Thoracic aorta endothelial cell (primary cell): ENCODE measurements at places on chromosomes 11 and 22. TPM values are rescaled to one million over a fixed set of nuclear protein-coding genes. Genes with fewer than 3 reads are reported as not detected.

The CARD16 gene
- total RNA-seq, result 23.5 and 29.5 TPM in 2 replicates

The OR5P2 gene
- not detected in 2 replicates for total RNA-seq

The TEX54 gene
- not detected in 2 replicates for total RNA-seq

The FAT3 gene
- total RNA-seq, result not detected in 2 replicates

The ACER3 gene
- 25.9 and 44.3 TPM in 2 replicates for total RNA-seq

The PDE3B gene
- total RNA-seq, result 7.4 and 10.4 TPM in 2 replicates

The RRM1 gene
- total RNA-seq, result 183 and 200 TPM in 2 replicates

The NPTXR gene
- 0.29 and 1.3 TPM in 2 replicates for total RNA-seq

The VPREB1 gene
- not detected in 2 replicates for total RNA-seq

The FANCF gene
- 11.4 and 15.9 TPM in 2 replicates for total RNA-seq

The TH gene
- total RNA-seq, result not detected in 2 replicates

The HTR3A gene
- not detected in 2 replicates for total RNA-seq

The LINC01488 gene
- not detected in 2 replicates for total RNA-seq

The HSPB2 gene
- total RNA-seq, result not detected in 2 replicates

The ACR gene
- total RNA-seq, result 0.80 and 0.93 TPM in 2 replicates

The FDX1 gene
- 11.6 and 12.8 TPM in 2 replicates for total RNA-seq

The SCGB2A2 gene
- total RNA-seq, result not detected in 2 replicates

The HMOX1 gene
- total RNA-seq, result 91.4 and 96.1 TPM in 2 replicates

The GAL3ST1 gene
- total RNA-seq, result not detected in 2 replicates

The OR52N4 gene
- not detected in 2 replicates for total RNA-seq

The BAIAP2L2 gene
- 0.22 and 0.40 TPM in 2 replicates for total RNA-seq

The PGA3 gene
- total RNA-seq, result not detected in 2 replicates

The TPBGL gene
- total RNA-seq, result 0.07 TPM in 1 of 2 replicates, not detected in the other

The SCARF2 gene
- total RNA-seq, result 13.8 and 20.9 TPM in 2 replicates

The TRIM49 gene
- total RNA-seq, result not detected in 2 replicates

The USP28 gene
- total RNA-seq, result 45.7 and 61.3 TPM in 2 replicates

The RAPSN gene
- 0.07 and 0.13 TPM in 2 replicates for total RNA-seq

The CDON gene
- total RNA-seq, result 3.6 TPM in 2 replicates

The C1QTNF5 gene
- 43.1 and 51.7 TPM in 2 replicates for total RNA-seq

The GP1BB gene
- total RNA-seq, result 0.43 and 1.3 TPM in 2 replicates

The ACP2 gene
- total RNA-seq, result 23.5 and 27.3 TPM in 2 replicates

The PATE4 gene
- not detected in 2 replicates for total RNA-seq
